Activated naive CD4-positive, alpha-beta T cell treated with anti-CD3 and anti-CD28 coated beads, Interleukin-2, amount 10 ng/mL, durations not matched to agents 7 days and 5 days (primary cell): ENCODE measurements at places on chromosomes 12 and 14.
A peak's percentile ranks its signal among the peaks of the same experiment; 100 is the strongest.

GRCh38 chr12:42027546-42027945 is 117.1 kb downstream of the GXYLT1 start:
- DNase-seq, result no peak

DNA sequence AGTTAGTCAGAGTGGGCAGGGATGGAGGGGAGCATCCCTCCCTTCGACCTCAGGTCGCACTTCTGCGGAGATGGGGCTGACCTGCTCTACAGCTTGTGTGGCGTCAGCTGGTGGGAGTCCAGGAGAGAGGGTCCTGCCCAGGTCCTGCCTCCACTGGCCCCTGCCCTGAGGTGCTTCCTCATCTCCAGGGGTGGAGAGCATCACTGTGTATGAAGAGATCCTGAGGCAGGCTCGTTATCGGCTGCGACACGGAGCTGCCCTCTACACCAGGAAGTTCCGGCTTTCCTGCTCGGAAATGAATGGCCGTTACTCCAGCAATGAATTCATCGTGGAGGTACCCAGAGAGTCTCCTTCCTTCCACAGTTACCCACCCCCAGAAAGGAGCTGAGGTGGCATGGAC is 20.2 kb downstream of the CLSTN3 start:
- no peak for DNase-seq

GRCh38 chr12:84413656-84414055 is 498.9 kb downstream of the SLC6A15 start:
- DNase-seq, result no peak

DNA sequence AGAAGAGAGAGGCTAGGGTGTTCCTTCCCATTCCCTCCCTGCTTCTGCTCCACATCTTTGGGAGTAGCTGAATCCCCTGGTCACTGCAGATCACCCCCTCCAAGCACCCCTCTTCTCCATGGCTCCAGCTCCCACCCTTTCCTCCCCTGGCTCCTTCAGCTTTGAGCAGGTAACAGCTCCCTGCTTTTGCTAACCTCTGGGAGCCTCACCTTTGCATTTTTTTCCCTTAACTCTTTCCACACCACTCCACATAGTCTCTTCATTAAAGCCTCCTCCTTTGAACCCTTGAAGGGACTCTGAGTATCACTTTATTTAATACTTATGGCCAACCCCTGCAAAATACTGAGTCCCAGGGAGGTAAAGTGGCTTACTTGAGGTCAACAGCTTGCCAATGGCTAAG is 25.7 kb upstream of the SERPINA6 start:
- DNase-seq, result no peak

DNA sequence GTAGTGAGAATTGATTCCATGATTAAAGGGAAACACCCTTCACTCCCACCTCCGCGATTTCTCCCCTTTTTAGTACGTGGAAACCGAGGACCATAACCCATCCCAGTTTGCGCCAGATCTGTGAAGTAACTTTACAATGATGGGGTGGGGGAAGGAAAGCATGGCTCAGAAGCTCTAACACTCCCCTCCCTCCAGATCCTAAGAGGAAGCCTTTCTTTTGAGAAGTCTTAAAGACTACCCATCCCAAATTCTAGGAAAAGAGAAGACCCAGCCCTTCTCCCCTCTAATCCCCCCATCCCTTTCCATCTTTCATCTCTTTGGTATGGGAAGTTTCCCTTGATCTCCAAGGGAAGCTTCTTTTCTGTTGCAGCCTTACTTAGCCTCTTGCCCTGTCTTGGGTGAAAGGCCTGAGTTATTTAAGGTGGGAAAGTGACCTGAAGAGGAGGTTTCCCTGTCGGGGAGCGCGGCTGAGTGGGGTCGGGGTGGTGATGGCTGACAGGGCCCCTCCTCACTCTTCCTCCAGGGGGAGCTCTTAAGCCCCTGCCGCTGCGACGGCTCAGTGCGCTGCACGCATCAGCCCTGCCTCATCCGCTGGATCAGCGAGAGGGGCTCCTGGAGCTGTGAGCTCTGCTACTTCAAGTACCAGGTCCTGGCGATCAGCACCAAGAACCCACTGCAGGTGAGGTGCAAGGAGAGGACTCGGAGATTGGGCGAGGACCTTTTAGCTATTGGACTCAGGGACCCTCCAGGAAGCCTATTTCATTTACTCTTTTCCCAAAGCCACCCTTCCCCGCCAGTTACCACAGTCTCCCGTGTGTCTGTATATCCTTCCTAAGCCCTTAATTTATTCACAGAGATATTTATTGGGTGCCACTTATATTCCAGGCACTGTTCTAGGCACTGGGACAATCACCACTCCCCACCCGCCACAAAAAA is 1.8 kb downstream of the MARCHF9 start:
- DNase-seq, result peak; percentile 77

DNA sequence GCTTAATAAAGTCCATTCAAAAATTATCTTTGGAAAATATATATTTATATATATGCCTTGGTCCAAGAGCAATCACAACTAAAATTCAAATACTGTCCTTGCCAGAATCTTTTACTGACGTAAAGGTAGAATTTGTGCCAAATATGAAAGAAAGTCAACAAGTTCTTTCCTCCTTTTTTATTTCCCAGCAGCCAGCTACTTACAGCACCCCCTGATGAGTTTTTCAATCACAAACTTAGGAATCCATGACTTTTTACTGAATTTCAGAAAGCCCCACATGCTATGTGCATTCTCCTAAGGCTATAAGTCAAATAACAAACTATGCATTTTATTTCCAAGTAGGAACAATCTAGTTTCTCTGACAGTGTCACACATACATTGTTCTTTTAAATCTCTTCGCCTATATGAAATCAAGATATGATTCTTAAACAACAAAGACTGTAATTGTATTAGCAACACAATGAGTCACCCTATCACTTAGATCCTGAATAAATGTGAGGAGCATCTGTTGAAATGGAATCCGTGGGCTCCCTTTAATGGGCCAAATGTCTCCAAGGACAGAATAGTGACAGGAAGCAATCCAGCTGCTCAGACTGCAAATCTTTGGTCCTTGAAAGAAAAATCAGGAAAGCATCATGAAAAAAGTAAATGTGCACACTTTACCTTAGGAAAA is 271.4 kb downstream of the DUSP6 start:
- DNase-seq, result no peak

DNA sequence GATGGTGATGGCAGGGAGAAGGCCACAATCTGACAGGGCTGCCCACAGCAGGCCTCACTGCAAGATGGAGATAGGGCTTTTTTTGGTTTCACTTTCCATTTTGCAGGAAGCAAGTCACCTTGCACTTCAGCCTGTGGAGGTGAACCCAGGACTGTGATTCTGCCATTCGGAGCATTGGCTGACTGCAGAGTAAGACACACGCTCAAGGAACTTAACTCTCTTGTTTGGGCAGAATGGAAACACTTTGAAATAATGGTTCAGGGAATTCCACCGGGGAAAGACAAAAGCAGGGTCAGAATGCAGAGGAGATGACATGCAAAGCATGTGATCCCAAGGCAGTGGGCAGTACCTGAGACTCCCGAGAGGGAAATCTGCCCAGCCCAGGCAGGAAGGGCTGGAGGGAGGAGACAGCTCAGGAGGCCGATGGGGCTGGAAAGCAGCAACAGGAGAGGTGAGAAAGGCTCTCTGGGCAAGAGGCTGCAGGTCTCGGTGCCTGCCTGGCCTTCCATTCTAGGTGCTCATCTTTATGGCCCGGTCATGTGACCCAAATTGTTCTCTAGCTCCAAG is 58.7 kb upstream of the PRMT8 start:
- peak; percentile 32 for DNase-seq

GRCh38 chr14:66998013-66998412 is 191.2 kb upstream of the GARIN2 start:
- DNase-seq, result no peak

GRCh38 chr12:2666846-2667245 is 127.9 kb upstream of the FKBP4 start:
- no peak for DNase-seq

GRCh38 chr12:93390031-93390430 is 12.3 kb downstream of the NUDT4 start:
- no peak for DNase-seq

- DNase-seq, result no peak
Observed at GRCh38 chr14:71734885-71735284, 197.3 kb upstream of the RGS6 start.

- no peak for DNase-seq
Observed at GRCh38 chr14:56268673-56269072, 150.5 kb downstream of the PELI2 start.

GRCh38 chr14:90784621-90785270 is 31.5 kb downstream of the TTC7B start:
- no peak for DNase-seq

DNA sequence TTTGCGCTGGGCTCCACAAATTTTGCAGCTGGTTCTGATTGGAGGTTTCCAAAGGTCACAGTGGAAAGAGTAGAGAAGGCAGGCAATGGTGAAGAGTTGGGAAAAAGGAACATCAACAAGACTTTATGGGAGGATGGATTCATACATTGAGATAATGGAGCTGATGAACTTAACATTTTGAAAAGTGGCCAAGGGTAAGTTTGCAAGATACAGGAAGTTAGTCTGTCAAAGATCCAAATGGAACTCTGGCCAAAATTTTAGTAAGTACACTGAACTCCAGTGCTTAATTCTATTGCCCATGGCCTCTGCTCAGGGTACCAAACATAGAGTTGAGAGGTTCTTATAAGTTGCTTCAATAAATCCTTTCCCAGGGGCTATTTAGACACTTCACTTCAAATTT is 15.6 kb downstream of the CCER1 start:
- no peak for DNase-seq

- peak; percentile 93 for DNase-seq
Observed at GRCh38 chr12:57740656-57741412, 2.3 kb upstream of the AGAP2 start.

DNA sequence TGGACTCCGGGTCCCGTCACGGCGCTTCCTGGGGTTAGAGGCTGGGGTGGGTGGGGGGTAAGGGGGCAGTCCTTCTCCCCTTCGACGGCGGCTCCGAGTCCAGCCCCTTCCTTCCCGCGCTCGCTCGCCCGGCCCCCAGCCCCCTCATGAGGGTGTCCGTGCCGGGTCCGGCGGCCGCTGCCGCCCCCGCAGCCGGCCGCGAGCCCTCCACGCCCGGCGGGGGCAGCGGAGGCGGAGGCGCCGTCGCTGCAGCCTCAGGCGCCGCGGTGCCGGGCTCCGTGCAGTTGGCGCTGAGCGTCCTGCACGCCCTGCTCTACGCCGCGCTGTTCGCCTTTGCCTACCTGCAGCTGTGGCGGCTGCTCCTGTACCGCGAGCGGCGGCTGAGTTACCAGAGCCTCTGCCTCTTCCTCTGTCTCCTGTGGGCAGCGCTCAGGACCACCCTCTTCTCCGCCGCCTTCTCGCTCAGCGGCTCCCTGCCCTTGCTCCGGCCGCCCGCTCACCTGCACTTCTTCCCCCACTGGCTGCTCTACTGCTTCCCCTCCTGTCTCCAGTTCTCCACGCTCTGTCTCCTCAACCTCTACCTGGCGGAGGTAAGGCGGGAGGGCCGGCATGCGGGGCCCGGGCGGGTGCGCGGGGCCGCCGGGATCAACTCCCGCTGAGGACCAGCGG is 500 bp downstream of the GPR137C start:
- peak; percentile 64 for DNase-seq

- no peak for DNase-seq
Observed at GRCh38 chr14:54349713-54350112, 47.1 kb upstream of the CDKN3 start.

GRCh38 chr14:58805605-58806409 is 168.0 kb downstream of the DACT1 start:
- DNase-seq, result no peak

DNA sequence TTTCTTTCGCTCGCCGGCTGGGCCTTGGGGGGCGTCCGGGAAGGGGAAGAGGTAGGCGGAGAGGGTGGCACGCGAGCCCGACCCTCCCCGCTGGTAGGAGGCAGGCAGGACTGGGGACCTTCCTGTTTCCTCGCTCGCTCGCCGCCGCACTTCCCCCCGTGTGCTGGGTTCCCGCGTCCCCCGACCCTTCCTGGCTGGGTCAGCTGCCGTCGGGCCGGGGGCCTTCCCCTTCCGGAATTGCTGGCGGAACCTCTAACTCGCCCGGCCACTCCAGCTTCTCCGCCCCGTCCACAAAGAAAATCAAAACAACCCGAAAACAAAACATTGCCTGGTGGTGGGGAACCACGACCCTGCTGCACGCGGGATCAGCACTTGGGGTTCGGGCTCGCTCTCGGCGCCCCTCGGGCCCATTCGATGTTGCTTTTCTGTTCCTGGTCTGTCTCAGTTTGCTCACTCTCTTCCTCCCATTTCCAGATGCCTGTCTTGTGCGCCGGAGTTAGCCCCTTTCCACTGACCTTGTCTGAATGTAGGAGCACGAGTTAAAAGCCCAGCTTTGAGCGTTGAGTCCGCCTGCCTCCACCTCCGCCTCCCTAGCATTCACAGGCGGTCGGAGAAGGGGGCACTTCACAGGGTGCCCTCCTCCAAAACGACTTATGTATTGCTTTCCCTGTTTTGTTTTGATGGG is 581 bp downstream of the PAPOLA start:
- peak; percentile 70 for DNase-seq

DNA sequence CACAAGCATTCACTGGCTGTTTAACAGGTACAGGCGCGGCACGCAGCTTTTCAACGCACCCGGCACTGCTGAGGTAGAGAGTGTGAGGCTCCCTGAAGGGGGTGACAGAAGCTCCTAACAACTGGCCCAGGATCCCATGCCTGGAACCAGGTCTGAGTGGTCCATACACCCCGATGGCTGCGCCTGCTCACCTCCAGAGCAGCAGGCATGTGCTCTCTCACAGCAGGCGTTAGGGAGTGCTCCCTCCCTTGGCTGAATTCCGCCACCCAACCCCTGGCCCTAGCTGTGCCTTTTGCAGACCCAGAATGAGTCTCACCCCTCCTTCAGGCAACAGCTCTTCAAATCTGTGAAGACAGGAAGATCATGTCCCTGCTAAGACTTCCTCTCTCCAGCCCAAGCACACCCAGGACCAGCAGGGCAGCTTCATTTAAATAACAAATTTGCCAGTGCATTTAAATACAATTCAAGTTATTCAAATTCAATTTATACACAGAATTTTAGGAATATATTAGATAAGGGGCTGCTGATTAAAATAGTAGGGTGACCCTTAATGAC is 86.0 kb downstream of the SETD3 start:
- no peak for DNase-seq

DNA sequence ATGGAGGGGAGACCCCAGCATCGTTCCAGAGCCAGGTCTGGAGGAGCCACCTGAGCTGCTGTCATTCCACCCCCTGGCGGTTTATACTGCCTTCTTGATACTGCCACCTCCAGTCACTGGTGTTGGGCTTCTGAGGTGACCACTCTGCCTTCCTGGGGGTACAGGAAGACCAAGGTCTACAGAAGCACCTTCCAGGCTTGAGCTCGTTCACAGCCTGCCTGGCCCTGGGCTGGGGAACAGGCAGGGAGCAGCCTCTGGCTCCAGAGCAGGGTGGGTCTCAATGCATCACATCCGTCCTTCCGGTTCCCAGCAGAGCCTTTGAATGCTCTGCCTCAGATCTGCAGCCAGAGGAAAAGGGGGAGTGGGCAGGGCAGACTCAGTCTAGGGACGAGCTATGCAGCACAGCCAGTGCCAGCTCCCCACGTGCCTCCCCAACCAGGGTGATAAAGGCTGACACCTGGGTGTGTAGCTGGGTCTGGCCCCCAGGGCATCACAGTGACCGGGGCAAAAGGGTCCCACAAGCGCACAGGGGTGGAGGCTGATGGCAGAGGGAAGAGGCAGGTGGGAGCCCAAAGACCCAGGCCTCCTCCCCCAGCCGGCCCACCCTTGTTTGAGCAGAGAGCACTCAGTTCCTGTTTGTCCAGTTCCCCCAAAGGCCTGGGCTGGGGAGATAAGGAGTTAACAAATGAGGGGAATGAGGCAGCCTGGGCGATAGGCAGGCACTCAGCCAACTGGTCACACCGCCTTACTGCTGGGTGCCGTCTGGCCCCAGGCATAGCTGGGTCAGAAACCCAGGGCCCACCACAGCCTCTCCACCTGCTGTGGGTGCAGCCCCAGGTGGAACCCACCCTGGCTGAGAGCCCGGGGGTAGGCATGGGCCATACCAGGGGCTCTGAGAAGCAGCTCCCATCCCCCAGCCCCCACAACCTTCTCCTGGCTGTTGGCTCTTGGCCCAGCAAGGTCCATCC is 17.1 kb downstream of the DEGS2 start:
- no peak for DNase-seq
